Fibroblast of villous mesenchyme (primary cell): ENCODE measurements at places on chromosomes 6 and 20.
A peak's percentile ranks its signal among the peaks of the same experiment; 100 is the strongest.

- DNase-seq: no peak
Observed at GRCh38 chr20:24446811-24447210, 22.6 kb upstream of the SYNDIG1 start.

DNA sequence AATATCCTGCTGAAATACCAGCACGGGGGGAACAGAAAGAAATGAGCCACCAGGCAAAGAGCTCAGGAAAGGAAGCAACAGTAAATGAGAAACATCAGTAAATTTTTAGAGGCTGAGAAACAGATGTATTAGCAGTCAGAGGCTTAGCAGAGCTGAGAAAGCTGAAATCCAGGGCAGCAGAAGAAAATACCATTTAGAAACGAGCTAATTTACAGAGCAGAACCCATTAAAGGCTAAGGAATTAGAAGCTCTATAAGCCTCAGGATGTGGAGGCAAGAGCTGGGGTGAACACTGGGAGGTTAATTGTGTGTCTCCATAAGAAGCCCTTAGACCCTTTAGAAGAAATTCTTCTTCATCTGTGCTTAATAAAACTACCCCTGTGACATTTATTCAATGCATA, 178.6 kb upstream of the RGS17 start:
- no peak for DNase-seq

DNA sequence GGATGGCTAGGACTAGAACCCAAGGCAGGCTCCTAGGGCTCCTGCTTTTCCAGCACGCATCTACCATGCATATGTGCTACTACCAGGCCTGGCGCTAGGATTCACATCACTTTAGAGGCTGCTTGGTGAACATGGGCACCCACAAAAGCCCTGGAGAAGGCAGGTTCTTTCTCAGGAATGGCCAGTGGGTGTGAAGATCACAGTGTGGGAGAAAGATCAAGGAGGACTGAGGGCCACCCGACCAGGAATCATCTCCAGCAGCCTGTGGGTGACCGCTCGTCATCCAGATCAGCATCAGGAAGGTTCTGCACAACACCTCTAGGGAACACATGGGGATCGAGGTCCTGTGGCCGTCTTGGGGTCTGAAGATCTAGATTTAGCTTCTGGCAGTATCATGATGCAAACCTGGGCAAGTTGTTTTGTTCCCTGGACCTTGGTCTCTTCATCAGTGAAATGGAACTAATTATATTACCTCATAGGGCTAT, 27.3 kb downstream of the SRSF3 start:
- DNase-seq: no peak

DNA sequence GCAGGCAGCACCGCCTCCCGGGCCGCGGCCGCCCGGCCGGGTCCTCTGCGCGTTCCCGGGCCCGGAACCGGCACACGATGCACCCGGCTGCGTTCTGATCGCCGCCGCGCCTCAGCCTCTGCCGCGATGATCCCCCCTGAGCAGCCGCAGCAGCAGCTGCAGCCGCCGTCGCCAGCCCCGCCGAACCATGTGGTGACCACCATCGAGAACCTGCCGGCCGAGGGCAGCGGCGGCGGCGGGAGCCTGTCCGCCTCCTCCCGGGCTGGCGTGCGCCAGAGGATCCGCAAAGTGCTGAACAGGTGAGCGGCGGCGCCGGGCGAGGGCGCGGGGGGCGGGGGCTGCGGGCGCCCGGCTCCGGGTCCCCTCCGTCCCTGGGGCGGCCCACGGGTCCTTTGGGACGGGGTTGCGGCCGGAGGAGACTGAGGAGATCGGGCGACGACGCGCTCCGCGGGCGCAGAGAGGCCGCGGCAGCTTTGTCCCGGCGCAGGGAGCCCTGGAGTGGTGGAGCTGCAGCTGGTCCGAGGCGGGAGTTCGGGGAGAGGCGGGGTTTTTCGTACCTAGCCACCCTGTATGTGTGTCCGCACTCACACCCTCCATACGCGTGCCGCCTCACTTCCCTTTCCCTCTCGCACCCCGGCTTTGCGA, 659 bp downstream of the SLC35F1 start:
- DNase-seq: no peak

- no peak for DNase-seq
Observed at GRCh38 chr6:46581459-46582177, 71.0 kb downstream of the CYP39A1 start.

GRCh38 chr20:10487142-10488136, 52.3 kb downstream of the SLX4IP start:
- peak; percentile 42 for DNase-seq
